ENCODE measurements at places on chromosomes 6 and 20.
A peak's percentile ranks its signal among the peaks of the same experiment; 100 is the strongest.

DNA sequence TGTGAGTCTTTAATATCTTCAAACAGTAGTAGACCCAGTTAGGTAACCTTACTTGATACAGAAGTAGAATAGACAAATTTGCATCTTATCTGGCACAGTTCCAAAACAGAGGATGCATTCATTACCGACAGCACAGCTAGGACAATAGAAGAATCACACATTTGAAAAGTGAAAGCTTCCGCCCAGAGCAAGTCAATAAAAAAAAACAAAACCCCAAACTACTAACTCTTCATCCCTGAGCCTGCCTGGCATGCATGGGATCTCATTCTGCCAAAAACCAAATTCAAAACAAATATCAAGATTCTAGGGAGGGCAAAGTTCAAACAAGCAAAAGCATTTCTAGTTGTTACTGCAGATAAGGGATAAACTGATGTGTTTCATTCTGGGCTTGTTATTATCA lies 235.4 kb downstream of the BTBD9 start:
- DNase-seq, result no peak

DNA sequence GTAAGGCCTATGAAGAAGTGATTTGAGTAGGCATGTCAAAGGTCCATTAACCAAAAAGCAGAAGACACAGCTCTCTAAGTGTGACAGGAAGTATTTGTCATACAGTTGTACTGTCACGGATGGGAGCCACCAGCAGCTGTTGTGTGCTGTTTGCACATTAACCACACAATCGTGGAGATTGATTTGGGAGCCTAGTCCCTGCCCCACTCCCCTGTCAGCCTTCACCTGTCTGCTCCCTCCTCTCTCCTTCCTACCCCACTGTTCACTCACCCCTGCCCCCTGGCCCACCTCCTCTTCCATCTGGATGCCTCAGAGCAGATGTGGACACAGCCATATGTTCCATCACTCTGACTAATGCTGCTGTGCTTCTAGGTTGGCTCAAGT lies 124.7 kb upstream of the SPACA1 start:
- DNase-seq, result no peak

GRCh38 chr6:42110683-42111082 lies 31.7 kb downstream of the C6orf132 start:
- DNase-seq, result no peak

DNA sequence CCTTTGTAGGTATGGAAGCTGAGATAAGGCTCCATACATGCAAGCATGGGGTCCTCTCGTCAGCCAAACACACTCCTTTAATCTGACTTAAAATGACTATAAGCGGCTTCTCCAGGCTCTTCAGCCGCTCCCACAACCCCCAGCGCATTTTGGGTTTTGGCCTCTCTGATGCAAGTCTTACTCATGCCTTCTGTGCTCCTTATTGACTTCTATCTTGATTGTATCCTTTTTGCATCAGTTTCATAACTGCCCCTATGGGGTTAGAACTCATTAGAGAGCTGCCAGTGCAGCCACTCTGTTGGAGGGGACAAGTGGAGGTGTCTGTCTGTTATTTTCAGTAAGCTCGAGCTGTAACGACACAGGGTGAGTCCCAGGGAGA lies 70.1 kb upstream of the TAB2 start:
- no peak for DNase-seq

DNA sequence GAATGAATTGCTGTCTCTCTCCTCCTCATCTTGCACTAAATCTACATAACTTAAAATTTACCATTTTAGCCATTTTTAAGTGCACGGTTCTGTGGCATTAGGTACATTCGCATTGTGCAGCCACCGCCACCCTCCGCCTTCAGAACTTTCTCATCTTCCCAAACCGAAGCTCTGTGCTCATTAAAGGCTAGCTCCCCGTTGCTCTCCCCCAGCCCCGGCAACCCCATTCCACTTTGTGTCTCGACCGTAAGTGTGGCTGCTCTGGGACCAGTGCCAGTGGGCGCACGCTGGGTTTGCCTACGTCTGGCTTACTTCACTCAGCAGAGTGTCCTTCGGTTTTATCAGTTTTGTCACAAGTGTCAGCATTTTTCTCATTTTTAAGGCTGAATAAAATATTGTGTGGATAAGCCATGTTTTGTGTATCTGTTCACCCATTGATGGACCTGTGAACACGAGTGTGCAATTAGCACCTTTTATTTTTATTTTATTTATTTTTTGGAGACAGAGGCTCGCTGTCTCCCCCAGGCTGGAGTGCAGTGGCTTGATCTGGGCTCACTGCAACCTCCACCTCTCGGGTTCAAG lies 16.8 kb downstream of the SLC17A9 start:
- no peak for DNase-seq

GRCh38 chr6:85015396-85015990 lies 251.1 kb upstream of the TBX18 start:
- peak; percentile 61 for DNase-seq

DNA sequence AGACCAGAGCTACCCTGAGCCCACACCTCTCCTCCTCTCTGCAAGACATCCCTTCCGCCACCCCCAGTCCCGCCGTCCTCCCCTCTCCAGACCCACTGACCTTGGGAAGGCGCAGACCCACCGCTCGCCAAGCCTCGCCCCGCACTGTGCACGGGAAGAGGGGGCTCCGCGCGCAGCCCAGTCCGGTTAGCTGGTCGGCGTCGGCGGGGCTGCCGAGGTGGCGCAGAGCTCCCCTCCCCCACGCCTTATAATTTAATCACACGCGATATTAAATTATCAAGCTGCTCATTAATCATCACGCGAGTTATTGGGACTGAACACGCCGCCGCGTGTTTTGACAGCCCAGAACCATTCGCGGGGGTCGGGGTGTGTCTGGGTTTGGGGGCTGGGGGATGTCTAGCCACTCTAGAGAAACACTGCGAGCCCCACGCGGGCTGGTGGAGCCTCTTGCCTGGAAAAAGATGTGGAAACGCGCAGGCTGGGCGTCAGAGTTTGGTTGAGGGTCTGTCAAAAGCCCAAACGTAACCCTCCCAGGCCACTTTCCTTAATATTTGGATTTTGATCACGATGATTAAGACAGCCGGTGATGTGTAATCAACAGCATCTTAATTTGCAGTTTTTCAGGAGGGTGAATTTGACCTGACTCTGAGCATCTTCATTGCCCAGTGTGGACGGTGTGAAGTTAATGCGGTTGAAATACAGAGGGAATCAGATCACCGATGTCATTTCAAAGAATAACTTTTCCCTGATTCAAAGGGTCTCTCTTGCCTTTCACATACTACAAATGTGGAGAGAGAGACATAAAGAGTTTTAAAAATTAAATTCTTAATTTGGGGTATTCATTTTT lies at the start of gene LINC00237:
LINC00237 (minus strand) TSS at position 188 of the 847 bp plus-strand sequence.
- DNase-seq, result no peak

DNA sequence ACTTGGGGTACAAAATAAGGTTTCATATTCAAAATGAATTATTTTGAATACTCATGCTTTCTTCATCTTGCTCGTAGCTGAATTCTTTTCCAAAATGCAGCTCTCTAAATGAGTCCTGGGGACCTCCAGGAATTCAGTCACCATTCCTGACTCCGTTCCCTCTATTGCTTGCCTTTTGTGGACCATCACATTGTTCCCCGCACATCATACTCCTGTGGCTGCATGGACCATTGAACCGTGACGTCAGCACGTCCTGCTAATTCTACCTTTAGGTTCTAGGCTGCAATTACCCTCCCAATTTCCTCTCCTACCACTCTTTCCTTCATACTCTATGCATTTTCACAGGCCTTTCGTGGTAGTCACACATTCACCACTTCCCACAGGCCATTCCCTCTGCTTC lies 173.1 kb upstream of the ID4 start:
- no peak for DNase-seq

DNA sequence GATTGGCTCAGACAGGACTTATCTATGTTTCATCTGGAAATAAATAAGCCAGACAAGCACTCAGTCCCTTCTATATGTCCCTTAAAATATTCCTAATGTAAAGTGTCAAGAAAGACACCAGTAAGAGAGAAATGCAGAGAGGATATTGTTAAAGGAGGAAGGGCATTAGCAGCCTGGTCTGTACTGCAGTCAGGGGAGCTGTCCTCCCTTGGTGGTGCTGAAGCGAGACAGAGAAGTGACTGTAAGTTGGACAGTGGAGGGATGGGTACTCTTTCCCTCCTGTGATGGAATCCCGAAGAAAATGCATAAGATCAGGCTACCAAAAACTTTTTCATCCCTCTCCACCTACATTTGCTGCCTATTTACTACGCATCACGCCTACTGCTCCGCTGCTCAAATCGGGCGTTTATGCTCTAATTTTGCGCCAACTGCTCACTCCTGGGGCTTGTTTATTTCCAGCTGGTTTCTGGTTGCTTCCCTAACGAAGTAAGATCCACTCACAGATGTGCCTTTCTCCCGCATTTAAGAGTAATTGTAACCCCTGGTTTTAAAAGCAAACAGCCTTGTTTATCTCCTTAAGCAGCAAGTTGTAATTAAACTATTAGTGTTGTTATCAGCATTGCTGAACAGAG lies 35.2 kb downstream of the PHACTR1 start:
- DNase-seq, result peak; percentile 76

GRCh38 chr6:32168807-32169591 lies 4.6 kb downstream of the EGFL8 start:
- DNase-seq, result peak; percentile 26

DNA sequence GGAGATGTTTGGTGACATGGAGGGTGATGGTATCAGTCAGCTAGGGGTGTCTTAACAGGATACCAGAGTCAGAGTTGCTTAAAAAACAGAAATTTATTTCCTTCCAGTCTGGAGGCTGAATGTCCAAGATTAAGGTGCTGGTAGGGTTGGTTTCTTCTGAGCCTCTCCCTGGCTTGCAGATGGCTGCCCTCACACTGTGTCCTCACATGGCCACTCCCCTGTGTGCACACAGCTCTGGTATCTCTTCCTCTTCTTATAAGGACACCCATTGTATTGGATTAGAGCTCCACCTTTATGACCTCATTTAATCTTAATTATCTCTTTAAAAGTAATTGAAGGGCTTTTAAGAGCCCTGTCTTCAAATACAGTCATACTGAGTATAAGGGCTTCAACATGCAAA lies 431.8 kb upstream of the MMS22L start:
- DNase-seq, result no peak

GRCh38 chr20:60513141-60513540 lies 554.9 kb downstream of the CDH26 start:
- DNase-seq, result no peak

- DNase-seq, result no peak
Observed at GRCh38 chr6:144008846-144009245, 787 bp upstream of the PLAGL1 start.

DNA sequence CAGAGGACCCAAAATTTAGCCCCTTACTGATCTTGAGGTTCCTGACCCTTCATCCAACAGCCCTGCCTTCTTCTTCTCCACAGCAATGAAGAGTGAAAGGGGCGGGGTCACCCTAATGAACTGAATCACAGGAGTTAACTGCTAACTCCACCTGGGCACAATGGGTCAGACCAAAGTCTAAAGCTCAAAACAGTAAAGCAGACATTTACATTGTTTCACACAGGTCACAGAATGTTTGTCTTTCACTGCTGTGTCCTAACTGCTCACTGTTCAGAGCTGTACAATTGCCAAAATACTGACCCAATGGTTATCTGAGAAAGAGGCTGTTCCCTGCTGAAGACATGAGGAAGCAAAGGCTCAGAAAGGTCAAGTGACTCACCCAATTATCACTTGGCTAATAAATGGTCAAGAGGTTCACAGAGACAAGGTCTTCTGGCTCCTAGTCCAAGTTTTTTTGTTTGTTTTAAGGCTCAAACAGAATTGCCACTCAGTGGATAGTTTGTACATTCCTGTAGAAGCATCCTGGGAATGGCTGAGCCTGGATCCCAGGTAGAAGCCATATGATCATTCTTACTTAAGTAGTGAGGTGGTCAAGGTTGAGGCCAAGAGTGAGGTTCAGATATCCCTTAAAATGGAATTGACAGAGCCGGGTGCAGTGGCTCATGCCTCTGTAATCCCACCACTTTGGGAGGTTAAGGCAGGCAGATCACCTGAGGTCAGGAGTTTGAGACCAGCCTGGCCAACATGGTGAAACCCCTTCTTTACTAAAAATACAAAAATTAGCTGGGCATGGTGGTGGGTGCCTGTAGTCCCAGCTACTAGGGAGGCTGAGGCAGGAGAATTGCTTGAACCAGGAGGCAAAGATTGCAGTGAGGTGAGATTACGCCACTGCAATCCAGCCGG lies 35.1 kb upstream of the FAM83C start:
- DNase-seq, result peak; percentile 59

DNA sequence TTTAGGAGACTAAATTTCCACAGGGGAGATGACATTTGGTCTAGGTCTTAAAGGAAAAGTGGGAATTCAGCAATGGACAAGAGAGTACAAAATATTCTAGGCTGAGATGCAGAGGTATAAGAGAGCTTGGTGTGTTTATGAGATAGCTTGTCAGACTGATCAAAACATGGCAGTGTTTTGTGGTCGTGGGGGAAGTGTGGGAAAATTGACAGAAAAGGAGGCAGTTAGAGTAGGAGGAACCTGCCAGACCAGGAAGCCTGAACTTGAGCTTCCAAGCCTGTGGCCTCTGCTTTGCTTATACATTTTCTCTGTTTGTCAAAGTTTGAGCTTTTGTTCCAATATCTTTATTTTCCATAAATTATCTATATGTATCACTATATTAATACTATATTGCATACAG lies 69.5 kb upstream of the MAP3K7 start:
- DNase-seq, result no peak

- no peak for DNase-seq
Observed at GRCh38 chr6:28940294-28940857, 16.6 kb upstream of the TRIM27 start.

GRCh38 chr6:70299456-70299855 lies 3.4 kb downstream of the COL9A1 start:
- DNase-seq, result peak; percentile 21

DNA sequence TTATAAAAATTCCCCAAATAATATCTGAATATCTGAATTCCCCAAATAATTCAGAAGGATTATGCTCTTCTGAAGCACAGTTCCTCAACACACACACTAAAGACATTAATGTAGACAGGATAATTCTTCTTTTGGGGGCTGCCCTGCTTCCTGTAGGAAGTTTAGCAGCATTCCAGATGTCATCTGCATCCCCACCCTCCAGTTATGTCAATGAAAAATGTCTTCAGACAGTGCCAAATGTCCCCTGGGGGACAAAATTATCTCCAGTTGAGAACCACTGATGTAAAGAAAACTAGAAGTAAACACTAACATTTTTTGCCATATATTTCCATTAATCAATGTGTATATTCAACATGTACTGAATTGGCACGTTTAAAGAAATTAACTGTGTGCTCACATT lies 25.9 kb upstream of the NAA20 start:
- DNase-seq, result no peak

DNA sequence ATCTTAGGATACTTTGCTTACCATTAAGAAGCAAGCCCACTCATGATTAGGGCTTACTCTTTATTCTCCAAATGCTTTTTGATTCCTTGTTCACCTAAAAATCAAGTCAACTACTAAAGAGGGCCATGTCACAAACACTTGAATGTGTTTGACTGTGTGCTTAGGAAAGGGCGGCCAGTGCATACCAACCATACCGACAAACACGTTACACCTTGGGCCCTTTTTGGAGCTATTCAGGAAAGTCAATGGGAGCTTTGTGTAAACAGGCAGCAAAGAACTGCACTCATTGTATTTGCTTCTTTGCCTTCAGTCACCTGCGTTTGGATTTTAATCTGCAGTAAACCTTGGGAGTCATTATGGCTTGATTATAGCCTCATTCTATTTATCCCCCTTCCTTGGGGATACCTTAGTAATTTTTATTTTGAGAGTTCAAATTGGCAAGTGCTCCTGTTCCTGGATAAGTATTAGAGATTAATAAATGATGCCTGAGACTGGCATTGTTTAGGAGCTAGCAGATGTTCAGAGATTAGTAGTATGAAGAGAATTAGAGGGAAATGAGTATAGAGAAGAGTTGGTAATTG lies 102.6 kb upstream of the HDGFL1 start:
- no peak for DNase-seq

GRCh38 chr6:39157511-39157910 lies 42.5 kb upstream of the SAYSD1 start:
- DNase-seq, result no peak
